ENCODE measurements at places on chromosomes 2 and 18.

DNA sequence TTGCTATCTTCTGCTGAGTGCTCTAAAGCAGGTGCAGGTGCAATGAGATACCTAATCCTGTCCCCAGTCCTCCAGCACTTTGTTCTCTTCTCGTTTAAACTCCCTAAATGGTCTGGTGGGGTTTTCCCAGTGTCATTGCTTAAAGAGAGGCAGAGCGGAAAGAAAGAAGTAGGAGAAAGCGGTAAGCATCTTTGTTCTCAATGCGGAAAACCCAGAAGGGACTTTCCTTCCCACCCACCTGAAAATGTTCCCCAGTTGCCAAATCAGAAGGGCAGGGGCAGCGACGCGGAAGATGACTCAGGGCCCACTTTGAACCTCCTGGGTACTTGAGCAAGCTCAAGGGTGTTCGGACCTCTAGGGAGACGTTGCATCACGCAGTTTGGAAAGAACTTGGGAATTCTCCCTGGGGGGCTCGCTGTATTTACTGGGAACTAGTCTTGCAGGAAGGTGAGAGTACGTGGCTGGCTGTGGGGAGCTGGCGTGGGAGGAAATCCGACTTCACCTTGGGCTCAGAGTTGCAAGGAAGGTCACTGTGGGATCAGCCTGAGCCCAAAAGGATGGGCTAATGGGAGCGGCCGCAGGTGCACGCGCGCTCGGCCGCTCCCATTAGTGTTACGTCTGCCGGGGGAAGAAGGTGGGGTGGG lies 589 bp upstream of the SGPP2 start:
- DNase-seq = peak; percentile 41

DNA sequence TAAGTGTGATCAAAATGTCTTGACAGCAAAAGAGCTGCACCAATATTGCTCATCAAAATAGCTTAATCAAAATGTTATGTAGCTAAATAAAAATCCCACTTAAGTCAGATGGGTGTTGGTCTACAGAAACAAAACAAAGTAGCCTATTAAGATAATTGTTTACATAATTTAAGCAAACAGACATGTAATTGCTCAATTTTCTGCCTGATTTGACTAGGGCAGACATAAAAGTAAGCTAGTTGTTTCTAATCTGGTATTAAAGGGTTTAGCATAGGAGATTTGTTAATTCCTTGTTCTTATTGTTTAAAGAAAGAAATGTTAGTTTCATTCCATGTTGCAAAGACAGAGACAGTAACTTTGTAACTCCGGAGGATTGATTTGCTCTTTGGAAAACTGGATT lies 11.5 kb upstream of the FEZ2 start:
- no peak for DNase-seq

DNA sequence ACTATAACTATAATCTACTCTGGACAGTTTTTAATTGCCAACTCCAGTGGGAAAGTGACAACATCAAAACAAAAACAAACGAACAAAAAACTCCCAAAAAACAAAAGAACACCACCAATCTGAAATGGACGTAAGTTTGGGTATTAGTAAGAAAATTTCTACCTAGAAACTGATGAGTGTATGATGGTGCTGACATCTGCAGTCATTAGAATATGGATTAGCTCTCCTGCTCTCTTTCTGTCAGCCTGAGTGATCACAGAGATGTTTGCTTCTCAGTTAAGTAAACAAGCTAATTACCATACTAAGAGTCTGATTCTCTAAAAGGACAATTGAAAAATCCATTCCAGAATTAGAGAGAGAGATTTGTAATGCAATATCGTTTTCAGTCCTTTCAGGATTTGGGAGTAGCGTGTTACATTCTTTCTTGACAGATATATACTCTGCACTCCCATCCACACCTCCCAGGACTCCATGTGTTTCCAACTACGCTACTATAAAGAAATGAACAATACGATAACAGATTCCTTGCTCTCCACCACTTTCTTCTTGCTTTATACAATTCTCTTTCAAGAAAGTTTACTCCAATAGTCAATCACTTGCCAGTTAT lies 1347.4 kb upstream of the PIK3C3 start:
- no peak for DNase-seq

DNA sequence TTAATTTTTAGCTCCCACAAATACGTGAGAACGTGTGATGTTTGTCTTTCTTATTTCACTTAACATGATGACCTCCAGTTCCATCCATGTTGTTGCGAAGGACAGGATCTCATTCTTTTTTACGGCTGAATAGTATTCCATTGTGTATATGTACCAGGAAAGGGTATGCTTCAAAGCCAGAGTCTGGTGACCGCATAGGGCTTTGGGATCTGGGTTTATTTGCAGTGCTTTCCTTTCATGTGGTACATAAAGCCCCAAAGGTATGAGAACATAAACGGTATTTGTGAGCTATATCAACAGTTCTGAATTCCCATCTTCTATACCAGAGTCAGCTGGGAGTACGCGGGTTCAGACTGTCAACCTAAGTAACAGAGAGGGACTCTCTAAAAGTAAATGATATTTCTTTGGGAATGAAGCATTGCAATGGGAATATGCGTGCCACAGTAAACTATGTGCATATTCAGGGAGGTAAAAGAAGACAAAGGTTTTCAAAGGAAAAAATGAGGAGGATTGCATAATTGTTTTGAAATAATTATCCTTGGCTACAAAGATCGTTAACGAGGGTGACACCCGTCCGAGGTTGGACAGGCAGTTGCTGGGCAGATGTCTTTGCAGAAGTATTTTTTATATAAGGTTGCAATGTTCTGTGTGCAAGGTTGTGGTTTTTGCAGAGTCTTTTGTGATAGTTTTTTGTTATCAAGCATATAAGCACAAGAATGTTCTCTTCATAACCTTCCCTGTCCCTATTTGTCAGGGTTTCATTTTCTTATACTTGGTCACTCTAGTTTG lies 24.4 kb downstream of the CRYGD start:
- no peak for DNase-seq

DNA sequence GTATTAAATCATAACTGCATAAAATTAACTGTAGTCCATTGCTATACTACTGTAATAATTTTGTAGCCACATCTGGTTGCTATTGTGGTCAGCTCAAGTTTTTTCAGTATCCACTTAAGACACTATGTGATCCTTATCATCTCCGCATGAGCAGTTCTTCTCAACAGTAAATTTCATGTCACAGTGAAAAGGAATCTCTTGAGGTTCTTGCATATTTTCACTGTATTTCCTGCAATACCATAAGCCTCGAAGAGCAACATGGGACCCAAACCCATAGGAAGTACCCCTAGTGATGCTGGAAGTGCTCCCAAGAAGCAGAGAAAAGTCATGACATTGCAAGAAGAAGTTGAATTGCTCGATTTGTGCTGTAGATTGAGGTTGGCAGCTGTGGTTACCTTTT lies 86.7 kb downstream of the LDLRAD4 start:
- no peak for DNase-seq

GRCh38 chr2:182767578-182767977 lies 51.5 kb downstream of the DNAJC10 start:
- peak; percentile 72 for DNase-seq

GRCh38 chr18:75208836-75209128 lies 157 bp downstream of the PTGR3 start:
- DNase-seq = no peak

DNA sequence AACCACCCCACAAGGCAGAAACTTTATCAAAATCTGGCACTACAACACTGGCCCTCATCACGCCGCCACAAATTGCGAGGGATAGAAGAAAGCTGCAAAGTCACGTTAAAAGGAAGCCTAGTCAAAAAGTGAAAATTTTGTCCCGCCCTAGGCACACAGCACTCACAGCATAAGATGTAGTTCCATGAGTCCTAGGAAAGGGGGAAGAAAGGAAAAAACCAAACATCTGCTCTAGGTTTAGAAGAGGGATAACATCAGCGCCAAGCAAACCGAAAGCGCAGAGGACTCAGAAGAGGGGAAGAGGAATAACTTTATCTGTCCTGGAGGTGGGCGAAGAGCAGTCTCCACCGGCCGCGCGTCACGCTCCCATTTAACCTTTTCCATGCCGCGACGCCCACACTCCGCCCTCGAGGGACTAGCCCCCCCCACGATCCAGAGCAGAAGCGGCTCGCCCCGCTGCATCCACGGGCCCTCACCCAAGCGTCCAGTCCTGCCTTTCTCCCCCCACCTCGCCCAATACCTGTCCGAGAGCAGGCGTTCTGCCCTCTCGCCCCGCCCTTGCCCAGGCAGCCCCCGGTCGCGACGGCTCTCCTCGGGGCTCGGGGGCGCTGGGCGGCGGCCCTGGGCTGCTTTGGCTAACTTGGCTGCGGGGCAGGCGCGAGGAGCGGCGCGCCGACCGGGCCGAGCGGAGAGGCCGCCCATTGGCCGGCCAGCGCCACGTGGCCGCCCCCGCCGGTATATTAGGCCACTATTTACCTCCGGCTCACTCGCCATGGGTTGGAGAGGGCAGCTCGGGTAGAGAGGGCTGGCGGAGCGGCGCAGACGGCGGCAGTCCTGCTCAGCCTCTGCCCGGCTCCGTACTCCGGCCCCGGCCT lies at the start of gene HOXD1:
HOXD1 (plus strand) TSS at position 770 of the 875 bp plus-strand sequence. CDS start 134 bp downstream, outside the sequence.
- DNase-seq = peak; percentile 76

- no peak for DNase-seq
Measured at GRCh38 chr2:102264952-102265351, 46.4 kb upstream of the IL1RL1 start.

- DNase-seq = no peak
Measured at GRCh38 chr2:51065276-51065675, 33.3 kb upstream of the NRXN1 start.

DNA sequence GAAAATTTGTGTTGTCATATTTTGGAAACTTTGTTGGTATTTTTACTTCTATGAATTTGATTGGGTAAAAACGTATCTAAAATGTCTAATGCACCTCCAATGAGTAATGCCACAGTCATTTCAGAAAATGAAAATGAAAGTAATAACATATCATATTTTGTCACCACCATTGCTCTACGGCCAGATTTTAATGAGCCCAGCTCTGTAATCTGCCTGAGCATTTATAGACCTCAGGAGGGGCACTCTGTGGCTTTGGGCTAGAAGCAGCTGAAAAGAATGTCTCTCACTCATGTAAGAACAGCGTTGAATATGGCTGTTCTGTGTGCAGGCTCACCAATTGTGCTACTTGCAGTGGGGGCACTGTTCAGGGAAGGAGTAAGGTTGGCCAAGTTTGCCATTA lies 32.7 kb upstream of the ABCA12 start:
- no peak for DNase-seq

DNA sequence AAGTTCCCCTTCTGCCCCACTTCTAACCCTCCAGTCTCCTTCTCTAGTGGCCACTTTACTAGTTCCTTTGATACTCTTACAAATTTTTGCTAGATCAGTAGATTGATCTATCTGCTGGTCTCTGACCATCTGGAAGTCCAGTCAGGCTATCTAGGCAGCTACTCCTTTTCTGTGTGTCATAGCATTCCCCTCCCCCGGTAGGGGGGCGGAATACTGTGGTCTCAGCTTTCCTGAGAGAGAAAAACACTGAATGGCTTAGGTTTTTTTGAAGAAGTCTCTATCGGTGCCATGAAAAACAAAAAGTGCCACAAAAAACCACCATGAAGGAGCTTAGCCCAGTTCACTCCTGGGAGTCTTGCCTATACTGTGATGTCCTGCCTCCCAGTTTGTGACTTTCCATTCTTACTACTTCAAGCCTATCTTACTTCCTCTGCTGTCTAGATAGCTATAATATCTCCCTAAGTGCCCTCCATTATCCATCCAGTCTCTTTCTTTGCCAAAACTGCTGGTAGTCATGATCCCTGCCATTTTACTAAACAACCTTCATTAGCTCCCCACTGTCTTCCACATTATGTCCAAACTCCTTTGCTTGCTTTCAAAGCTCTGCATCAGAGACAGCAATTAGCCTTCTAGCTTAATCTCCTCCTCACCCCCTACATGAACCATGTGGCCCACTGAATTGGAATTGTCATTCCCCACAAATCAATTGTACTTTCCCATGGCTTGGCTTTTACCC lies 29.9 kb downstream of the TPGS2 start:
- DNase-seq = peak; percentile 9

GRCh38 chr2:125073440-125073839 lies 1048.4 kb downstream of the CNTNAP5 start:
- no peak for DNase-seq

- no peak for DNase-seq
Measured at GRCh38 chr2:88729061-88729745, 37.7 kb downstream of the RPIA start.

GRCh38 chr2:10412380-10412779 lies 35.7 kb downstream of the ODC1 start:
- peak; percentile 70 for DNase-seq

DNA sequence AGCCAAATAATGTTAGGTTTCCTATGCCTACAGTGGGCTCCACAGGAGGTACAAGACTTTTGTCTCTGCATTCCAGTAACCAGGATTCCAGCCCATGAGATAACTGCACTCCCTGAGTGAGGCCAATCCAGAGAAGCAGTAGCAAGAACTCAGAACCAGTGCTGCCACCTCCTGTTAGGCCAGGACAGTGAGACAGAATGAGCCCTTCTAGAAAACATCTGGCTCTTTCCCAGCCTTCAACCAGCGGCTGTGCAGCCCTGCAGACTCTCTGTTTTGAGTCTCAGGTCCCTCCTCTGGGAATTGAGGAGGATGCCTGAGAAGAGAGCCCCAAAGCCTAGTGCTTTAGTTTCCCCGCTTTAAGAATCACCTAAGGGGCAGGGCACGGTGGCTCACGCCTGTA lies 44.2 kb downstream of the ARID5A start:
- peak; percentile 56 for DNase-seq

Data from GM23338 (cell line).